Hair follicular keratinocyte (primary cell): ENCODE measurements at places on chromosomes 13 and 19. TPM values are rescaled to one million over a fixed set of nuclear protein-coding genes. Genes with fewer than 3 reads are reported as not detected.

Gene ONECUT3
- total RNA-seq: not detected in 2 replicates

Gene GAPDHS
- not detected in 2 replicates for total RNA-seq

Gene NECTIN2
- 73.2 and 81.6 TPM in 2 replicates for total RNA-seq

Gene POP4
- 52.5 and 70.4 TPM in 2 replicates for total RNA-seq

Gene FFAR1
- not detected in 2 replicates for total RNA-seq

Gene ZNF155
- 3.8 and 4.1 TPM in 2 replicates for total RNA-seq

Gene RFPL4AL1
- not detected in 2 replicates for total RNA-seq

Gene DHDH
- 0.11 and 1.2 TPM in 2 replicates for total RNA-seq

Gene CYP4F8
- not detected in 2 replicates for total RNA-seq

Gene NKPD1
- total RNA-seq: 1.1 and 2.1 TPM in 2 replicates

Gene NPAS1
- total RNA-seq: 0.46 TPM in 1 of 2 replicates, not detected in the other

Gene POLR1G
- 10.3 and 17.2 TPM in 2 replicates for total RNA-seq

Gene PRR20A
- total RNA-seq: not detected in 2 replicates

Gene SLC10A2
- total RNA-seq: not detected in 2 replicates

Gene TMEM147
- 127 and 137 TPM in 2 replicates for total RNA-seq

Gene ITGBL1
- total RNA-seq: 1.0 and 2.8 TPM in 2 replicates

Gene LGALS7B
- 235 and 1,076 TPM in 2 replicates for total RNA-seq

Gene OR4F17
- not detected in 2 replicates for total RNA-seq

Gene ZNF433
- 0.99 and 2.1 TPM in 2 replicates for total RNA-seq

Gene ZNF723
- not detected in 2 replicates for total RNA-seq

Gene LIM2
- not detected in 2 replicates for total RNA-seq

Gene CCNA1
- 12.6 and 18.2 TPM in 2 replicates for total RNA-seq

Gene FAM124A
- total RNA-seq: not detected in 2 replicates

Gene FUT1
- total RNA-seq: 7.3 and 11.6 TPM in 2 replicates

Gene EDNRB
- total RNA-seq: not detected in 2 replicates

Gene SIGLEC12
- total RNA-seq: not detected in 2 replicates

Gene PNMA8B
- total RNA-seq: under 0.01 and 0.04 TPM in 2 replicates

Gene MAB21L1
- 0.30 TPM in 1 of 2 replicates, not detected in the other for total RNA-seq

Gene NLRP9
- not detected in 2 replicates for total RNA-seq

Gene MEDAG
- total RNA-seq: 0.16 TPM in 1 of 2 replicates, not detected in the other

Gene SYNE4
- 0.23 and 1.4 TPM in 2 replicates for total RNA-seq
